ENCODE measurements at places on chromosomes 3 and 15.

DNA sequence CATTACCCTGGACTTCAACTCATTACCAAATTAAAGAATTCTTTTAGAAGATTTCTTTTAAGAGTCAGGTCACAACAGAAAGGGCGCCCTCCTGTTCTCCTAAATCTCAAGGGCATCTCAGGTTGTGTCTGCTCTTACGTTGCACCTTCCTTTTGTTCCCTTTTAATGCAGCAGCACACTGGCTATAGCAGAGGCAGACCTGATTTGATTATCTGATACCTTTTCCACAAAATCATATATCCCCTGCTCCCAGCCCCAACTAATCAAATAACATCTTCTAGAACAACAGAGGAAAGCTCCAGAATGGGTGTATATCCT, 40.1 kb downstream of the TIGIT start:
- DNase-seq: no peak

- DNase-seq: no peak
Observed at GRCh38 chr3:71310980-71311660, 272.4 kb downstream of the FOXP1 start.

- DNase-seq: no peak
Observed at GRCh38 chr3:171960159-171960558, 79.2 kb upstream of the FNDC3B start.

DNA sequence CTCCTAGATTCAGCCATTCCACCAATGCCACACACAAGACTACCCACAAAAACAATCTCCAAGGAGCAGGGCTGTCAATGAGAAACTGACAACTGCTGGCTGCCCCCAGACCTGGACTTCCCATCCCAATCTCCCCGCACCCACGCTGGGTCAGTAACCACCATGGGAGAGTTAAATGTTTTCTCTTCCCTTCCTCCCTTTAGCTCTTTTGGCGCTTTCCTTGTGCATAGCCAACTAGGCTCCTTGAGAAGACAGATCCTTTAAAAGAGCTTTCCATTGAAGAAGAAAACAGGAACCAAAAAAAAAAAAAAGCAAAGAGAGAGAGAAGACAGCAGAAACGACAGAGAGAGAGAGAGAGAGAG, 8.3 kb downstream of the BCL6 start:
- no peak for DNase-seq

DNA sequence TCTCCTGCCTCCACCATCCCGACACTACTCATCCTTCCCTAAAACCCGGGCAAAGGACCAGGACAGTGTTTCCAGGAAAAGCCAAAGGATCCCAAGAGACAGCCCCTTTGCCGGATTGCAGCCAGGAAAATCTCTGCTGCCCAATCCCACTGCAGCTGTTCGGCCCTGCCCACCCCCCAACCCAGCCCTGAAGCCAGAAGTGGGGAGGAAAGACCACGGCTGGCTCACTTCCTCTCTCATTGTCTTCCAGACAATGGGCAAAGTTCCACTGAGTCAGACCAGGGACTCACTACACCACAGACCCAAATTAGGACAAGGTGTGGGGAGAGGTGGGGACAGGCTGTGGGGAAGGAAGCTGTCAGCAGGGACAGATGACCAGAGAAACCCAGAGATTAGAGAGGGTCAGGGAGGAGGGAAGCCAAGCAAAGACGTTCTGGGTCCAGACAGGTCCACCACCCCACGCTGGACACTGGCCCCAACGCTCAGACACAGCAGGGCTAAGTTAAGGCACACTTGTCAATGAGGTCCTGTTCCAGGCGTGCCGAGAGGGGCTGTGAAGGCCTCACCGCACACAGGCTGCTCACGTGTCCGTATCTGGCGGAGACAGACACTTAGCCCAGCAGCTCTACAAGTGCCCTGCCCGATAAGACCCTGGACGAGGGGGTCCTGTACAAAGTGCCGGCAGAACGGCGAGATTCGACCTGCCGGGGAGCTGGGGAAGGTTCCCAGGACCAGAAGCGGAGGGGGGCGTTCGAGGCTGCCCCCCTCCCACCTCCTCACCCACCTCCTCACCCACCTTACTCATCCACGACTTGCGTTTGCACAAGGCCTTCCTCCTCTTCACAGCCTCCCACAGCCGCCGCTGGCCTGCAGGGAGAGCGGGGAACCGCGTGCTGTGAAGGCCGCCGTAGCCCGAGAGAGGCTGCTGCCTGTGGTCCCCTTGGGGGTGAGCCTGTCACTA, 21.9 kb downstream of the TNK2 start:
- no peak for DNase-seq

- DNase-seq: no peak
Observed at GRCh38 chr15:52445553-52445952, 83.1 kb downstream of the MYO5A start.

DNA sequence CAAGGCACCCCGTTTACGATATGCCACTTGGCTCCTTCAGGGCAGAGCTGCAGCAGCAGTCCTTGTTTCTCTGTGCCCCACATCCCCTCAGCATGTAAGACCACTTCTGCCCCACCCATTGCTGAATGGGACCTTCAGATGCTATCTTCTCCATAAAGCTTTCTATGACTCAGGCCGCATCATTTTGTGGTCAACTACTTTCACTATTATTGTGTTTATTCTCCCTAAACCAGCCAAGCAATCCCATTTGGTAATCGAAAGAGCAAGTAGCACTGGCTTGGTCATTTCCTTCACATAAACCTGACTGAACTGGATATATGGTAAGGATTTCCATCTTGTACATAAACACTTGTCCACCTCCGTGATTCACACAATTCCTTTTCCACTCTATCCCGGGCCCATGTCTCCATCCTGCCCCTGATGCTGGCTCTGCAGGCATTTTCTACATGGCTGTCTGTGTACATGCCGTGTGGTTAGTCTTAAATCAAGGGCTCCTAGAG, 25.7 kb downstream of the LIPC start:
- no peak for DNase-seq

DNA sequence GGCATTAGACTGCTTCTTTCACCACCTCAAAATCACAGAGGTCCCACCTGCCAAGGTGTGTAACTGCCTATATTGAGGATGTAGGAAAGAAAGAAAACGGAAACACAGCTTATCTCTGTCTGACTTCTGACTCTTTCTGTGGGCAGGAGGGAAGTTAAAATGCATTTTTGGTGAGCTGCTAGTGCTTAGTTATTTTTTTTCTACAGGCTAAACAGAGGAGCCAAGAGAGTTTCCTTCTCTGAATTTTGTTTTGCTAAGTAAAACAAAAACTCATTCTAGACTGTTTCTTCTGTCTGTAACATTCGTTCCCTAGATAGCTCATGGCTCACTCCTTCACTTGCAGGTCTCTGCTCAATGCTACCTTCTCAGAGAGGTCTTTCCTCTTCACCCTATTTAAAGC, 18.8 kb upstream of the AMOTL2 start:
- no peak for DNase-seq

- no peak for DNase-seq
Observed at GRCh38 chr3:33513262-33513863, 73.2 kb upstream of the UBP1 start.

DNA sequence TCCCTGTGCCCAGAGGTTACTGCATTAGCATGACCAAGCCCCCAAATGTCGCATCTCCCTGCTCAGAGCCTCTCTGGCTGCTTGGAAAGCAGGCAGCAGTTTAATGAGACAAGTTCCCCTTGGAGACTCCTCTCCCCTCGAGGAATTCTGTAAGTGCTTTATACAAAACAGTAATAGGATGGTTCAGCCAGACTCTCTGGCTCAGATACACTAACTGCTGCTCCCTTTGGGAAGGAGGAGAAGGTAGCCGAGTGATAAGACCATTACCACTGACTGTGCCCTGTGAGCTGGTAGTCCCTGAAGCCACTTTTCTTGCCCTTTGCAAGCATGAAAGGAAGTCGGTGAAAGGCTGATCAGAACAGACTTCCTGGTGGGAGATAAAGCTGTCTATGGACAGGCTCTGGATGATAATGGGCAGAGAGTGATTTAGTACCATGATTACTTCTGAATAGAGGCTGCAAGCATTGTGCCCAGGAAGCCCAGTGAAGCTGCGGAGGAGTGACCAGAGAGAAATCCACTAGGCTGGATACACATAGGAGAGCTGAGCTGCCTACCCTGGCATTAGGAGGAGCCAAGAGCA, 100.8 kb downstream of the SEMA6D start:
- DNase-seq: no peak
